ENCODE measurements at places on chromosomes 1 and 21.
A peak's percentile ranks its signal among the peaks of the same experiment; 100 is the strongest.

DNA sequence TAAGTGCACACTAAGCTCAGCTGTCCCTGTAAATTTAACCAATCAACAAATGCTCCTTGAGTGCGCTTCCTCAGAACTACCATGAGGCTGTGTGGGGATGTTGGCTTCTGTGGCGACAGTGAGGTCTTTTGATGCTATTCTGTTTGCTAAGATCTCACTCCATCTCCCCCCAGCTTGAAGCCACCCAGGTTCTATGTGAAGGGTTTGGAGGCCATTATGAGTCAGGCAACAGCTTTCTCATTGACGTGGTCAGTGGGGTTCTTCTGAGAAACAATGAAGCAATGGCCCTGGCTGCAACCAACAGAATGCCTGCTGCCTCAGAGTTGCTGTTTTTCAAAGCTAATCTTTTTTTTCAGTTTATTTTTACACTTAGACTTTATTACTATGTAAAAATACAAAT, 205.5 kb downstream of the PTBP2 start:
- peak; percentile 1 for DNase-seq

- no peak for DNase-seq
Measured at GRCh38 chr1:31672986-31673385, 28.3 kb upstream of the PEF1 start.

DNA sequence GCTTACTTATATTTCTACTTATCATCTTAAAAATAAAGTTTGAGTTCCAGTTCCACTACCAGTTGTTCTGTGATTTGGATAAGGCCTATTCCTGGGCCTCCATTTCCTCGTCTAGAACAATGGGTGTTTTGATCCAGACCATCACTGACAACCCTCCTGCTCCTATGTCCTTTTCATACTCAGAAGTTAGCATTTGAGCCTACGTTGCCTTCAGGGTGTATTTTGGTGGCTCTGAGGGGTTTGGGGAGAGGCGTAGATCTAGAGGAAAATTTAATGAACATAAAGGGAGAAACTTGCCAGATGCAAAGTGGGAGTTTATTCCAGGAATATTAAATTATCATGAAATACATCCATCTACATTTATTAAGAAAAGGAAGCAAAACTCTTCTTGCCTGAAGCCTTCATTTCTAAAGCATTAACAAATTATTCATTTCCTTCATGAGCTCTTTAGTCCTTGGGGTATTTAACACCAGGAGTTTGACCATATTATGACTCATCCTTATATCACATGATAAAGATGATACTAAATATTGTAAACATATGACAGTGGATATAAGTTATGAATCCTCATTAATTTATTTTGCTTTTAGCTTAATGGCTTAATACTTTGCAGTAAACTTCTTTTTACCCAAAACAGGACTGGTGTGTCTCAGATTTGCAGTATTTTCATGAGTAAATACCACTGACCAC, 47.2 kb upstream of the SYT14 start:
- peak; percentile 83 for DNase-seq

DNA sequence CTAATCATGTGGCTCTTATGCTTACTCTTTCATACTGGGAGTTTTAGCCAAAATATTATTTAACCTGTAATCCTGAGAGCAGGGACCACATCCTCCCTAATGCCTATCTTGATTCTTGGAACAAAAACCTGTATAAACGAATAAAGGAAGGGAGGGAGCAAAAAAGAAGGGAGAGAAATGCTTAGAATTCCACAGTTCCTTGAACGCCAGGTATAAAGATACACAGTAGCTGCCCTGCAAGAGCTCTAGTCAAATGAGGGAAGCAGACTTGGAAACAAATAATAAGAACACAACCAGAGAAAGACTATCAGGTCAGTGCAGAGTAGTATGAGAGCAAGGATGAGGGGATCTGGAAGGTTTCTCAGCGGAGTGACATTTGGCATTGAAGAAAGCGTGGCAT, 116.3 kb downstream of the SLC30A10 start:
- no peak for DNase-seq

- DNase-seq = no peak
Measured at GRCh38 chr1:59504276-59504675, 207.4 kb downstream of the FGGY start.

GRCh38 chr1:177053648-177054047, 110.9 kb downstream of the ASTN1 start:
- no peak for DNase-seq
